ENCODE measurements at places on chromosomes 6 and 20.
A peak's percentile ranks its signal among the peaks of the same experiment; 100 is the strongest.

- no peak for DNase-seq
Observed at GRCh38 chr6:41652866-41653652, 14.8 kb downstream of the MDFI start.

- DNase-seq: no peak
Observed at GRCh38 chr6:129267028-129267427, 384.1 kb downstream of the LAMA2 start.

- DNase-seq: peak; percentile 53
Observed at GRCh38 chr6:41066867-41067304, 5.3 kb downstream of the OARD1 start.

- DNase-seq: no peak
Observed at GRCh38 chr20:51796340-51796739, 6.0 kb downstream of the SALL4 start.

GRCh38 chr20:48795732-48796131, 32.1 kb downstream of the PREX1 start:
- no peak for DNase-seq

- DNase-seq: no peak
Observed at GRCh38 chr6:143286251-143286795, 164.2 kb downstream of the ADAT2 start.

DNA sequence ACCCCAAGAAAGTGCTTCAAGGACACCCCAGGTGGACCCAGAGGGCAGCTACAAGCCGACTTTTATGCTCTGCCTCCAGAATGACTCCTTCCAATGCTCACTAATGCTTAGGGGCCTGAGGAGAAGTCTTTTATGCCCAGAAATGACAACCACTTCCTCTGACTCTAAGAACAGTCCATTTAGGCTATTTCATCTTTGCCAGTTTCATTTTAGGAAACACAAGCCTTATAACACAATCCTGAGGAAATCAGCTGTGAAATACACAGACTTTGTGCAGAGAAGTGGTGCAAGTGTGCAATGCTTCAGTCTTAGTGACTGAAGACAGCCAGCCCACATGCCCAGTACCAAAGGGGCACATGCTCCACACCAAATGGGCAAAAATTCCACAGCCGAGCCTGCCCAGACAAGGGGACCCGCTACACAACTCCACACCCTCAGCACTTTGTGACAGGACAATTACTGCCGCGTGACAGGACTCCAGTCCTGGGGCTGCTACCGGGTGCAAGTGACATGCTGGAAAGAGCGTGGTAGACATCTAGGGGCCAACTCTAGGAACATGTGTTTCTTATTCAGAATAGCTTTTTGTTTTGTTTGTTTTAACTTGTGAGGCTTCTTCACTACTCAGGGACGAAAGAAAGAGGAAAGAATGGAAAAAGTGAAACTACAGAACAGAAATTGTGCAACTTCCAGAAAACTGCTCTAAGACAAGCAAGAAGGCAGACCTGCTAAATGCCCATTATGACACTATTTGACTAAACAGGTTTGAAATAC, 28.2 kb upstream of the PLAGL1 start:
- DNase-seq: peak; percentile 16

GRCh38 chr6:2988426-2989331, 11.0 kb upstream of the NQO2 start:
- DNase-seq: peak; percentile 82

GRCh38 chr20:12173347-12174012, 255.8 kb downstream of the BTBD3 start:
- no peak for DNase-seq

DNA sequence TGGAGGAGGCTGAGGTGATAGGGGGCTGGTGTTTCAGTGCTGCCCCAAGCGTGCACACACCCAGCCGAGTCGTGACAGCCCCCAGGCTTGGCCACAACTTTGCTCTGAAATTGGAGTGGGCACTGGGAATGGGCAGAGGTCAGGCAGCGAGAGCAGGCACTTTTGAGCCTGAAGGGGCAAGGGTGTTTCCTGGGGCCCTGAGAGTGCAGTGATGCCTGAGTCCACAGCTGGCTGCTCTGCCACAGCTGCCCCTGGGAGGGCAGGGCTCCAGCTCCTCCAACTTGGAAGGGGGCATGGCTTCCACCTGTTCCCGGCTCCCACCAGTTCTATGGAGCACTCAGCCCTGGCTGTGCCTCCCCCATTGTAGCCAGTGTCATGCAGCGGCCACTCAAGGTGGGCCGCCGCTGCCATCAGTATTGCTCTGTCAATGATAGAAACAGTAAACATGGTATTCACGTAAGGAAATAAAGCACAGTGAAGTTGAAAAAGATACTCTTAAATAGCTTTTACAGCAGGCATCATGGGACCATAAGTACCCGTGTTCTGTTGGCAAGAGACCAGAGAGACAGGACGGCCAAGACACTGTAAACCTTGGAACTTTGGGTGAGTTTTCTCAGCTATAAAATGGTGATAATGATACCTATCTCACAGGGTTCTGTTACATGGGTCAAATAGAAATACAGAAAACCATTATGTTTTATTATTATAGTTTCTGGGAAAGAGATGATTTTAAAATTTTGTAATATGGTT, 108.9 kb downstream of the THEMIS start:
- no peak for DNase-seq

DNA sequence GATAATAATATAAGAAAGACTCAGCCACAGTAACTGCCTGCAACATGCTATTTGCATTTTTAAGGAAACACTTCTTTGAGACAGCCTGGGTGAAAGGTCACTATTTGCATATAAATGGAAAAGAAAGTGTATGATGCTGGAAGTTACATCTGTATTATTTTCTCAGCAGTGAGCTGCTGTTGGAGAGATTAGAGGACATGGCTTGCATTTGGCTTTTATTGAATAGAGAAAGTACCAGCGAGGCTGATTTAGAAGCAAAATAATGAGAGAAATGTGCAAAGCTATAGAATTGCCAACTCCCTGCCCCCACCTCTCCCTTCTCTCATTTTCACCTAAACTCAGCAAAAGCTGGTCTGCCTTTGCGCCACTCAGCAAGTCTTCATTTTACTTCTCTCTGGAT, 12.7 kb downstream of the MYT1 start:
- no peak for DNase-seq

- no peak for DNase-seq
Observed at GRCh38 chr6:139860203-139860602, 485.8 kb upstream of the CITED2 start.

GRCh38 chr6:111555036-111555435, 50.6 kb downstream of the TRAF3IP2 start:
- DNase-seq: no peak

- DNase-seq: no peak
Observed at GRCh38 chr20:16083639-16084280, 489.5 kb downstream of the KIF16B start.

DNA sequence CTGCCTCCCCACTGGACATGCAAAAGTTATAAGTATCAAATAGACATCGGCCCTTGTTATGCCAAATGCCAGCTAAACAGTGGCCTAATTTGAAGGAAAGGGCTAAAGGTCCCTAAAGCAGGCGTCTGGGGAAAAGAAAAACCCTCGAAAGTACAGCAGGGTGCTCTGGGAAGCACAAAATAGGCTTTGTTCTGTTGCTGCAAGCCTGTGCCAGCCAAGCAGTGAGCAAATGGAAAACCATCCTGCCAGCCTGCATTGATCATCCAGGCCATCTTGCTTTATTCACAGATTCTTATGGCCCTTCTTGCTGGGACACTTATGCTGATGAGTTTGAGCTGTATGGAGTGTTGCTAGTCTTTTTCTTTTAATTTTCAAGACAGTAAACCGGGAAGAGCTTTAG, 62.2 kb upstream of the PLEKHG1 start:
- no peak for DNase-seq

GRCh38 chr6:119781365-119781764, 431.8 kb upstream of the MAN1A1 start:
- DNase-seq: no peak

- DNase-seq: no peak
Observed at GRCh38 chr6:158655569-158656450, 6.0 kb downstream of the SYTL3 start.

GRCh38 chr6:160102956-160103824, 18.4 kb upstream of the SLC22A1 start:
- no peak for DNase-seq

Data from HL-60 (cell line).